Uterus (tissue), 4 donors: ENCODE measurements at places on chromosomes 3 and 15.

DNA sequence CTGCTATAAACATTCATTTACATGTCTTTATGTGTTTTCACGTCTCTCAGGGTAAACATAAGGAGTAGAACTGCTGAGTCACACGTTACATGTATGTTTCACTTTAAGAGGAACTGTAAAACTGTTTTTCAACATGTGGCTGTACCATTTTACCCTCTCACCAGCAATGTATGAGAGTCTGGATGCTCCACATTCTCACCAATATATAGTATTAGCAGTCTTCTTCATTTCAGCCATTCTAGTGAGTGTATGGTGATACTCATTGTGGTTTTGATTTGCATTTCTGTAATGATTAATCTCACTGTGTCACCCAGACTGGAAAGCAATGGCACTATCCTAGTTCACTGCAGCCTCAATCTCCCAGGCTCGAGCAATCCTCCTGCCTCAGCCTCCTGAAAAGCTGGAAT lies 37.1 kb downstream of the PHC3 start:
- DNase-seq: no peak

- no peak for DNase-seq
Measured at GRCh38 chr3:116077557-116077956, 367.7 kb downstream of the LSAMP start.

GRCh38 chr3:153277029-153277428 lies 115.0 kb downstream of the RAP2B start:
- no peak for DNase-seq

DNA sequence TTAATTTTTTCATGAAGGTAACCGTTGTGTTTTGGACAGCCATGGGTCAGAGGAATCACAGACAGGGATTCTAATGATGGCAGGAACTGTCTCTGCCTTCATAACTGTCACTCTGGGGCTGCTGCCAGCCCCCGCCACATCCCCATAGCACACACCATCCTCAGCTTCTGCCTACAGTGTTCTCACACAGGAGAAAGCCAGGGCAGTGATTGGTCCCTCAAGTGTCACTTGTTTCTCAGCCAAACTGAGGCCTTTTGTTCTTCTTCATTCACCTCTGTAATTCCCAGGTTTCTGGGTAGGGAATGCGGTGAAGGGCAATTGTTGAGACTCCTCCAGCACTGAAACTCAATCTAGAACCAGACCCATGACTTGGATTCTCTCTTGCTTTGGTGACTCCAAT lies 65.4 kb upstream of the C3orf80 start:
- DNase-seq: no peak

GRCh38 chr3:15450438-15451215 lies 23.2 kb downstream of the EAF1 start:
- no peak for DNase-seq

- DNase-seq: no peak
Measured at GRCh38 chr3:184461219-184461618, 81.4 kb downstream of the CHRD start.

GRCh38 chr15:75723847-75724660 lies 11.4 kb upstream of the CSPG4 start:
- DNase-seq: peak; percentile 92
